AG20443 (cell line): ENCODE measurements at places on chromosomes 7 and 10.

DNA sequence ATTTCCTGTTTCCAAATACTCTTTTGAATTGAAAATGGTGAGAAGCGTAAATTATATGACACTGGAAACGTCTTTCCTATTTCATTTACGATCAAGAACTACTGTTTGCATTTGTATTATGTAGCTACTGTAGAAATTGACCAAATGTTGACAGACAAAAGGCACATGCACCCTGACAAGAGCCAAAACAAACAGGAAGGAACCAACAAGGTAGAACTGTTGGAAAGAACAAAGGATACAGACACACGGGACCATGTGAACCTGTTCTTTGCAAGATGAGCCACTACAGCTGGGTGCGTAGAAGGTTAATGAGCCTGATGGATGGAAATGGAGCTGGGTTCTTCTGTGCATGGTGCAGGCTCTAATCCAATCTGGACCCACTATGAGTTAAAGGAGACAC, 48.4 kb upstream of the FZD8 start:
- DNase-seq: no peak

- peak; percentile 50 for DNase-seq
Measured at GRCh38 chr7:22121702-22122474, 176.2 kb upstream of the CDCA7L start.

DNA sequence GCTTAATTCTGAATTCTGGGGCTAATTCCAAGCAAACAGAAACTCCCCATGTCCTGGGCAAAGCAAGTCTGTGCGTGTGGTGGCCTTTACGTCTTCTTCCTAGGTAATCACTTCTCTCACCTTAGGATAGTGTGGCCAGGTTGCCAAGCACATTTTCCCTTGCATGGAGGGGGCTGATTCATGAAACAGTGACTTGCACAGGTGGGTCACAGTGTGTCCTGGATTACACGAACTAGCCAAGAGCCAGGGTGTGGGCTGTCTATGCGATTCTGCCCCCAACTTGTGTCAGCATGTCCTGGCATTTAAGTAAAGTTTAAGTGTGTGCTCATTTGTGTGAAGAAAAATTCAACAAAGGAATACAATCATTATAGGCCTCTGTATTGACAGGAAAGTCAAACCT, 18.5 kb upstream of the SEM1 start:
- DNase-seq: no peak

DNA sequence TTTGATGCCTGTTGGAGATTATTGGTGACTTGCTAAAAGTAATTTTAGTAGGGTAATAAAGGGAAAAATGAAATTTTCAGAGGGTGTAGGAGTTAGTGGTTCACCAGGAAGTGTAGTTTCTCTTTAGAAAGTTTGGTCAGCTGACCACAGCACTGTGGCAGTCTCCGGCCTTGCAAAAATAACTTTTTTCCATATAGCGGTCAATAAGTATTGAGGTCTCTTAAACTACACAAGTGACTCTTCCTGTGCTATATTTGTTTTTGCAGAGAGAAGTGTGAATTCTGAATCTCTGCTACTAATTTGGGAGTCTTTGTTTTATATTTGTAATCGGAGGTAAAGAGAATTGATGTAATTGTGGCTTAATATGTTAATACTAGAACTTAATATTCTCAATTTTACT, 24.3 kb downstream of the PTPN12 start:
- no peak for DNase-seq
